NCI-H2081 (cell line): ENCODE measurements at places on chromosomes 4 and X.
A peak's percentile ranks its signal among the peaks of the same experiment; 100 is the strongest.

DNA sequence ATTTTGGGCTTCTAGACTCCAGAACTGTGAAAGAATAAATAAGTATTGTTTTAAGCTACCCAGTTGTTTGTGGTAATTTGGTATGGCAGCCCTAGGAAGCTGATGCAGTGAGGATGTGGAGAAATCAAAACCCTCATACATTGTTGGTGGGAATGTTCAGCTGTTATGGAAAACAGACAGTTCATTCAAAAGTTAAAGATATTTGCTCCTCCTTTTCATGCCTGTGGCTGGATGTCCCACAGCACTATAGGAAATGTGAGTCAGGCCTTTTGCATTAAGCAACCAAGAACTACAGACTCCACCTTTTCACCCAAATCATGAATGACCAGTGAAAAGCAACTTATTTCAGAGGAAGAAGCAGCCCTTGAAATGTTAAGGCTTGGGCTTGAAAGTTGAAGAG lies 6.7 kb downstream of the BBS12 start:
- DNase-seq, result no peak

DNA sequence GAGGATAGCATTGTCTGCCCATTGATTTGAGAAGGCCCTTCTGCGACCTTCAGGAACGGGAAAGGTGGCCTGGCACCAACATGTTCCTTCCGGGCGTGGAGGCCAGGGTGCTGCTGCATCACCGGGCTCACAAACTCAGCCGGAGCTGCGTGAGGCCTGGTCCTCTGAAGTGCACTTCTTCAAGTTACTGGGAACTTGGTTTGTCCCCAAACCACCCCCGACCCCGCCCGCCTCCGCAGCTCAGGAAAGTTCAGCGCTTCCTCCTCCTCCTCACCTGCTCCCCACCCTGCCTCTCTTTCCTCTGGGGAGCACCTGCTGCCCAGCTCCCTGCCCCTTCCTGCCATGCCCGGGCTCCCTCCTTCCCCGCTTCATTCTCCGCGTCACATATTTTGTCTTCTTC lies 116.0 kb upstream of the LRPAP1 start:
- DNase-seq, result no peak

DNA sequence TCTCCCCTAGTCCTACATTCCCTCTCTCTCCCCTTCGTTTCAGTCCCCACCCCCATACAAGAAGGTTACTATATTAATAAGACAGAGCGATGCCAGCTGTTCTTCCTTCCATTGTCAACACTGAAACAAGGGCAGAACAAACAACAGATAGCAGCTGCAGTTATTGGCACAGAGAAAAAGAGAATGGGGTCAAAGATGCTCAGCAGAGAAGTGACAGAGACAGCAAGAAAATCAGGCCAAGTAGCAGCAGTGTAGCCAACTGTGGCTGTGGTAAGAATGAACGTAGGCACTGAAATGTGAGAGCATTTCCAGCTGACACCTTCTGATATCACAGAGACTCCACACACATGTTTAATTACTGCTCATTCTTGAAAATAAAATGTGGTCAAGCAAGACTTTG lies 641.8 kb downstream of the FSTL5 start:
- DNase-seq, result peak; percentile 15

DNA sequence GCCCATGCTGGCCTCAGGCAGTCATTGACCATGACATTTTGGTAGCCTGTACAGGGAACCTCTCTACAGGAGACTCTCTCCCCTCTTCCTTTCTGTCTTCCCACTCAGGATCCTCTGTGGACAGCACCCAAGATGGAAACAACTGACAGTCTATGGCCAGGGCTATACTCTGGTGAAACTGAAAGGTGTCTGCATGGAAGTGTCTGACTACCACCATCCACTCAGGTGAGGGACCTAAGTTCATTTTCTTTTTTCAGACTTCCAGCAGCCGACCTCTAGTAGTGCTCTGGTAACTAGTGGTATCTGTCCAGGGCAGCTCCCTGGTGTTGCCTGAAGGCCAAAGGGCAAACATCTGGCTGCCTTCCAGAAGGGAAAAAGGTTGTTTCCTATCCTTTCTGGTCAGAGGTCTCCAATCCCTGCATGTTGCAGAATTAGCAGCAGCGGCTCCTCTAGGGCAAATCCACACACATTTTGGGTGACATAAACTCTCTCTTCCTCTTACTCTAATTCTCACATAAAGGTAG lies 804.5 kb downstream of the C4orf33 start:
- no peak for DNase-seq

GRCh38 chr4:123600987-123601904 lies 204.7 kb downstream of the SPRY1 start:
- no peak for DNase-seq

DNA sequence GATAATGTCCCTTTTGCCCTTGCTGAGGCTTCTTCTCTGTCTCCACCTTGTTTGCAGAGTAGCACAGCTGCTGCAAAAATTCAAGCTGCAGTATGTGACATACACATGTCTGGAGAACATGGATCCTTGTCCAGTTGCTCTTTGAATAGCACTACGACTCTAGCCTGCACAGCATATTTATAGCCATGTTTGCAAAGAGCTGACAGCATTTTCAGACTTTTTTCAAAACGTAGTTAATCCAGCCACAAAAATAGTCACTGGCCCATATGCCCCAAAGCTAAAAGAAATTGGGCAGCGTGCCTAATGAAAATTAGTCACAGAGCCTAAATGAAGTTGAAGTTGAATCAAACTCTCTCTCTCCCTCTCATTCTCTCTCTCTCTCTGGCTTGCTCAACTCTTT lies 17.5 kb downstream of the SLC16A2 start:
- DNase-seq, result no peak

GRCh38 chr4:182486881-182487280 lies 243.7 kb downstream of the TENM3 start:
- no peak for DNase-seq

DNA sequence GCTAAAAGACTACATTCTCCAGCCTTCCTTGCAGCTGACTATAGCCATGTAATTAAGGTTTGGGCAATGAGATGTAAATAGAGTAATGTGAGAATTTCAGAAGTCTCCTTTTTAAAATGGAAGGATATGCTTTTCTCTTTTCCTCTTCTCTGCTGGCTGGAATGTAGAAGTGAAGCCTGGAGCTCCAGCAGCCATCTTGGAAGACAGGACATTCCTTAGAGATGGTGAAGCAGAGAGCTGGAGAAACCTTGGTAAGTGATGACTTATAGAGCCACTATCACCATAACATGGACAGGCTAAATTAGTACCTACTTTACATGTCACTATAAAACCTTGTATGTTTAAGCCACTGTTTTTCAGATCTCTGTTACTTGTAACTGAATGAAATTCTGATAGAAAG lies 48.0 kb downstream of the RASL11B start:
- DNase-seq, result no peak

GRCh38 chrX:41913476-41913875 lies 9.9 kb downstream of the CASK start:
- DNase-seq, result no peak

- no peak for DNase-seq
Measured at GRCh38 chr4:36427696-36428095, 146.3 kb downstream of the DTHD1 start.

DNA sequence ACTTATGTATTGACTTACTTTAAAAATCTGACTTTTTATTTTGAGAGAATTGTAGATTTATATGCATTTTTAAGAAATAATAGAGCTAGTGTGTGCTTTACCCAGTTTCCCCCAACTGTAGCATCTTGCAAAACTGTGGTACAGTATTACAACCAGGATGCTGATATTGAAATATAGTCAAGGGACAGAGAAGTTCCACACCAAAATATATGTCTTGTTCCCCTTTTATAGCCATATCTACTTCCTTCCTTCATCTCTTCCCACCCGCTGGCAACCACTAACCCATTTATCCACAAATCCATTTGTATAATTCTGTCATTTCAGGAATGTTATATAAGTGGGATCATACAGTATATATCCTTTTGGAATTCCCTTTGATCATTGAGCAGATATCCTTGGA lies 16.8 kb downstream of the KDM6A start:
- DNase-seq, result no peak
